ENCODE measurements at places on chromosomes 12 and 14.

DNA sequence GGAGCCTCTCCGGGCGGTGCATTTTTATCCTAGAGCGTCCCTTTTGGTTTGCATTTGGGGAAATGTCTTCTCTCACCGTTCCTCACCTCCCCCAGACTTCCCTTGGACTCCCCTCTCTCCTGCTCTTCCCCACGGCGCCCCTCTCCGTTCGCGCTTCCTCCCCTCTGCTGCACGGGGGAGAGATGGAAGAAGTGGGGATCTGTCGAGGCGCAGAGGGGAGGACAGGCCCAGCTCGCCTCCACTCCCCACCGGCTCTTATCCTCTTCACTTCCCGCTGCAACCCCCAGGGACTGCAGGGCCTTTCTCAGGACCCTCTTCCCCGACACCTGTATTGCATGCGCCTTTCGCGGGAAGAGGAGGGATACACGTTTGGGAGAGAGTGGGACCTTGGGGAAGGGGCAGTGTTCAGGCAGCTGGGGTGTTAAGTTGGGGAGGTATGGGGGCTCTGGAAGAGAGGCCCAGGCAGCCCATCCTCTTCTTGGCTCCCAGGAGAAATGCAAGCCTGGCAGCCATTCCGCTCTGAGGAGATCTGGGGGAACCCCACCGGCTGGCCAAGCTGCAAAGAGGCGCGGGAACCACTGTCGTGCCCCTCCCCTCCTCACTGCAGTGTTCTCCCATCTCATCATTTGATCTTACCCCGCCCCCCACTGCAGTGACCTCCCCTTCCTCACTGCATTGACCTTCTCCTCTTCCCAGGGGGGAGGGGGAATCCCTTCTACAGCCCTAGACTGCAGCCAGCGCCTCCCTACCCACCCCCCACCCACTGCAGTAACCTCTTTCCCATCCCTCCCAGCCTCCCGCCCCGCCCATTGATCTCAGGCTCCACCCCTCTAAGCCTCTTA is 788 bp downstream of the ENO2 start:
- no peak for DNase-seq

DNA sequence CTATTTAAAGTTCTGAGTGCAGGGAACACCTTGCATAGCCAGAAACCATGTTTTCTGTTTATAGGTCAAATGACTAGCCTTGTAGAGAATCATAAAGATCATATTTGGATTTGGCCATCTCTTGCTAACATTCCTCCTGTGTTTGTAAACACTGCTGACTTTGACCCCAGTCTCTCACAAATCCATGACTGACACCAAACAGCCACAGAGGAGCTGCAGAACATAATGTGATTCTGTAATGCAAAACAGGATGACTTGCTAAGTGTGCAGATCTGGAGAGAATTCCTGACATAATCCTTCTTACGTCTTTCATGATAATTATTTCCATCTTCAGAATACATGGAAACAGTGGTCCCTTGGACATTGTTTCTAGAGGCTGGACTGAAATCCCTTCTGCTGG is 211.8 kb downstream of the BMP4 start:
- no peak for DNase-seq

DNA sequence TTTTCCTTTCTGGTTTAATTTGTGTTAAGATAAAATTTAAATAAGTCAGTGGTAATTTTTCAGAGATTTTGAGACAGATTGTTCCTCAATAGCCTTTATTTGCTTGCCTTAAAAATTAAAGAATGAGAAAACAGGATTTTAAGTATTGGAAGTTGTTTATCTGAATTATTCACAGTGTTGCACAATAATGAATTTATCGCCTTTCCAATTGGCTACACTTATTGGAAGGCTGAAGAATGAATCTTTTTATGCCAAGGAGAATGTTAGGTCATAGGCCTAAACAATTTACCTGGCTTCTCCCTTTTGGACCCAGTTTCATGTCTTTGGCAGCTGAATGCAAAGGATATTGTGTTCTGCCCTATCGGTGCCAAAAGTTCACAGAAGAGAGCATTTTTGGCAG is 250.2 kb downstream of the NPAS3 start:
- DNase-seq = no peak

DNA sequence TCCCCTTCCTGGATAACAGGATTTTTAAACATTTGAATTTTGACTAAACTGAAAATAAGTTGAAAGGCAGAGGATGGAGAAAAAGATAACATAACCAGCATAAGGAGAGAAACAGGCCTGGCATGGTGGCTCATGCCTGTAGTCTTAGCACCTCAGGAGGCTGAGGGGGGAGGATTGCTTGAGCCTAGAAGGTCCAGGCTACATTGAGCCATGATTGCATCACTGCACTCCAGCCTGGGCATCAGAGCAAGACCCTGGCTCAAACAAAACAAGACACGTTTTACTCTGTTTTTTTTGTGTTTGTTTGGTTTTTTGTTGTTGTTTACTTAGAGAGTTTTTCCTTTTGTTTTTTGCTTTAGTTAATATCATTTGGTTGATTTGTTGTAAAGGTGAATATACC is 8.7 kb downstream of the AKAP6 start:
- DNase-seq = no peak

GRCh38 chr14:36113341-36113740 is 63.2 kb downstream of the PTCSC3 start:
- DNase-seq = no peak

DNA sequence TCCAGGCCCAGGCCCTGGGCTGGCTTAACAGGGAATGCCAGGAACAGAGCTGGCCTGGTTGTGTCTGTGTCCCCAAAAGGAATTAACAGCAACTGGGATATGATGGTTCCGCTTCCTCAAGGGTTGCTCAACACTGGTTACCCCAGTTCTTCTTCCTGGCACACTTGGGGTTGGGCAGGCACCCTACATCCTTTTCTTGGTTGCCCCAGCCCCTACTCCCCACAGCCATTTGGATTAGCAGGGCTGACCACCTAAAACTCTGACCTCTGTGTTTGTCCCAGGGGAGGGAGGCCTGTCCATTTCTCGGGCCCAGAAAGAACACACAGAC is 30.8 kb downstream of the NCKAP5L start:
- no peak for DNase-seq

DNA sequence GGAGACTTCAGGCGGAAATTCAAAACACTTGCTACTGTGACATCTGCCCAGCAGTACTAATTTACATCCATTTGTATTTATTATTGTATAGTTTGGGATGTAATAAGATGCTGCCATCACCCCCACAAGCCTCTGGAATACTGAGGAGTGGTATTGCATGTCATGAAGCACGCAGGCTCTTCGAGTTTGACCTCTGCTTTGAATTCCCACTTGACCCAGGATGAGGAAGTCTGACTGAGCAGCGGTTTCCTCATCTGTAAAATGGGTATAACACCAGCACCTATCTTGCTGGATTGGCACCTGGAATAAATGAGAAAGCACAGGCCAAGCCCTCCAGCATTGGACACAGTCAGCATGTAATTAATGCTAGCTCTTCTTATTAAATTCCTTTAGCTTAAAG is 116.0 kb upstream of the DIO3 start:
- no peak for DNase-seq

DNA sequence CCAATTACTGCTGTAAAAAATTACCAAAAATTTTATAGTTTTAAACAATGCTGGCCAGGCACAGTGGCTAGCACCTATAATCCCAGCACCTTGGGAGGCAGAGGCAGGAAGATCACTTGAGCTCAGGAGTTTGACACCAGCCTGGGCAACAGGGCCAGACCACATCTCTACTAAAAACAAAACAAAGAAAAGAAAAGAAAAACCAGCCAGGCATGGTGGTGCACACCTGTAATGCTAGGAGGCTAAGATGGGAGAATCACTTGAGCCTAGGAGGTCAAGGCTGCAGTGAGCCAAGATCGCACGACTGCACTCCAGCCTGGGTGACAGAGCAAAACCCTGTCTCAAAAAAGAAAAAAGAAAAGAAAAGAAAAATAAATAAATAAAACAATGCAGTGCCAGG is 54.0 kb upstream of the ARID2 start:
- DNase-seq = no peak

Measured in stimulated activated CD4-positive, alpha-beta T cell treated with anti-CD3 and anti-CD28 coated beads, Interleukin-1b, Interleukin-23, amount 100 ng/mL, for 1 hour (primary cell).